Lower lobe of right lung (tissue), 2 donors: ENCODE measurements at places on chromosomes 11 and 22.

DNA sequence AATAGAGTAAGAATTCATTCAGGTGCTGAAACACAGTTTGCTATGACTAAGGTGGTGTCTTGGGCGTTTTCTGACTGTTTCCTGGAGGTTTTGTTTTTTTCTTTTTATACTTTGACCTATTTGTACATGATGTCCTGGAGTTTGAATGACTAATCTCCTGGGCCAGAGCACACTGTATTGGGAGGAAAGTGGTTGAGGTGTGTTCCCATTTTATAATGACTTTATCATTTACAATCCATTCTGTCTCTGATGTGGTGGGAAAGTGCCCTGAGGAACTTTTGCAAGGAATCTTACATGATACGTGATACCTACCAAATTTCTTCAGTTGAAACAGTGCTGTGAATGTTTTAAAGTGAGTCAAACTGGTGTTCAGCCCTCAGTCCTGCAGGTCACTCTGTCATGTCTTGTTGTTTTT, 80.8 kb downstream of the TNRC6B start:
- no peak overlapping the region for H3K4me3 ChIP-seq
- no peak for DNase-seq
- H3K4me1 ChIP-seq = peaks cover 18% of the 10 kb centered on the region
- H3K27ac ChIP-seq = no peak overlapping the region
- H3K36me3 ChIP-seq = peaks cover 27% of the 10 kb centered on the region
- no peaks in the 10 kb centered on the region for H3K27me3 ChIP-seq

GRCh38 chr22:25802018-25802417, 60.0 kb downstream of the MYO18B start:
- peaks cover 5% of the 10 kb centered on the region for H3K27me3 ChIP-seq
- no peak overlapping the region for H3K4me3 ChIP-seq
- no peak for DNase-seq
- no peaks in the 10 kb centered on the region for H3K4me1 ChIP-seq
- H3K36me3 ChIP-seq = no peaks in the 10 kb centered on the region

- no peaks in the 10 kb centered on the region for H3K36me3 ChIP-seq
- no peaks in the 10 kb centered on the region for H3K27me3 ChIP-seq
- no peak for DNase-seq
Measured at GRCh38 chr11:107864591-107864990, 6.0 kb upstream of the SLC35F2 start.

DNA sequence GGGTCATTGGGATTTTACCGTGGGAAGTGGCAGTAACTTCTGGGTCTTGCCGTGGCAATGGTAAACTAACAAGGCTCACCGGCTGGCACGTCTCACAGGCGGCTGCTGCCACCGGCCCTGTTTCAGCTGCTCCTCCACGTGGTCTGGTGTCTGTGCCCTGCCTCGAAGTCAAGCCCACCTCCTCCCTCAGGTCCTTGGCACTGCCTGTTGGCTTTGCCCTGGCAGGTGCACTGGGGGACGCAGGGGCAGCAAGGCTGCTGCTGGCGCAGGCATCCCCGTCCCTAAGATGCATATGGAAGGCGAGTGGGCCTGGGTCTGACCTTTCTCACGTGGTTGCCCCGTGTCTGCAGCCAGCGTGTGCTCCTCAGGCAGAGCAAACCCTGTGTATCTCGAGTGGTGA, 783.6 kb downstream of the BRD1 start:
- no peaks in the 10 kb centered on the region for H3K36me3 ChIP-seq
- no peak overlapping the region for H3K4me3 ChIP-seq
- DNase-seq = no peak
- no peak overlapping the region for H3K27ac ChIP-seq
- H3K27me3 ChIP-seq = peaks cover 11% of the 10 kb centered on the region

GRCh38 chr11:128964463-128964930, 21.8 kb upstream of the TP53AIP1 start:
- no peak overlapping the region for H3K27ac ChIP-seq
- H3K4me1 ChIP-seq = peaks cover 7% of the 10 kb centered on the region
- no peaks in the 10 kb centered on the region for H3K27me3 ChIP-seq
- H3K36me3 ChIP-seq = peaks cover 17% of the 10 kb centered on the region
- H3K4me3 ChIP-seq = no peak overlapping the region

DNA sequence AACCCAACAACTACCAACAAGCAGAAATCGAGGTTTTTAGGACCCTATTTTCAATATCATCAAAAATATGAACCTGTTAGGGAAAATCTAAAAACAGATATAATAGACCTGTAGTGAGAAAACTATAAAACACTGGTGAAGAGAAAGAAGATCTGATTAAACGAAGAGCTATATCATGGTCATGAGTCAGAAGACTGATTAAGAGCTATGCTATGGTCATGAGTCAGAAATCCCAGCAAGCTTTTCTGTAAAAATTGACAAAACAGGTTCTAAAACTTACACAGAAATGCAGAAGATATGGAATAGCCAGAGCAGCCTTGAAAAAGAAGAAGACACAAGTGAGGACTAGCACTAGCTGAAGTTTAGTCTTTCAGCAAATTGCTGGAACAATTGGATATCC, 345.0 kb downstream of the TBC1D22A start:
- peaks cover 9% of the 10 kb centered on the region for H3K36me3 ChIP-seq
- no peak overlapping the region for H3K4me3 ChIP-seq
- H3K27me3 ChIP-seq = no peaks in the 10 kb centered on the region
- H3K4me1 ChIP-seq = no peaks in the 10 kb centered on the region
